Astrocyte (in vitro differentiated cells and primary cell): ENCODE measurements at places on chromosomes 1 and 21.
A peak's percentile ranks its signal among the peaks of the same experiment; 100 is the strongest.

GRCh38 chr1:46804027-46804889, 5.4 kb downstream of the CYP4B1 start:
- DNase-seq = no peak

GRCh38 chr21:43944757-43945156, 67.4 kb upstream of the TRAPPC10 start:
- DNase-seq = no peak

- DNase-seq = no peak
Observed at GRCh38 chr1:80779275-80779674, 1021.5 kb upstream of the ADGRL2 start.

GRCh38 chr21:43665879-43666278, 6.5 kb downstream of the RRP1B start:
- DNase-seq = no peak

- peak; percentile 12 for DNase-seq
Observed at GRCh38 chr1:37691497-37692077, 729 bp upstream of the CDCA8 start.

DNA sequence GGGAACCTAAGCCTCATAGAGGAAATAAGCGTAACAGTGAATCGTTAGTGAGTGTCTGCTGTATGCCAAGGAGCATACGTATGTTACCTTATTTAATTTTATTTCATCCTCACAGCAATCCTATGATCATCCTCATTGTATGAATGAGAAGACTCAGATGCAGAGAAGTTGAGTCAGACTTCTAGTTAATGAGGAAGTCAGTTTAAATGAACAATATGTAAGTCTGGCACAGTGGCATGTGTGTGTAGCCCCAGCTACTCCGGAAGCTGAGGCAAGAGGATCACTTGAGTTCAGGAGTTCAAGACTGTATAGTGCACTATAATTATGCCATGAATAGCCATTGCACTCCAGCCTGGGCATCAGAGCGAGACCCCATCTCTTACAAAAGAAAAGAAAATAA, 148.0 kb downstream of the ZZZ3 start:
- DNase-seq = peak; percentile 56

- DNase-seq = peak; percentile 32
Observed at GRCh38 chr1:241443561-241443960, 76.0 kb downstream of the FH start.

DNA sequence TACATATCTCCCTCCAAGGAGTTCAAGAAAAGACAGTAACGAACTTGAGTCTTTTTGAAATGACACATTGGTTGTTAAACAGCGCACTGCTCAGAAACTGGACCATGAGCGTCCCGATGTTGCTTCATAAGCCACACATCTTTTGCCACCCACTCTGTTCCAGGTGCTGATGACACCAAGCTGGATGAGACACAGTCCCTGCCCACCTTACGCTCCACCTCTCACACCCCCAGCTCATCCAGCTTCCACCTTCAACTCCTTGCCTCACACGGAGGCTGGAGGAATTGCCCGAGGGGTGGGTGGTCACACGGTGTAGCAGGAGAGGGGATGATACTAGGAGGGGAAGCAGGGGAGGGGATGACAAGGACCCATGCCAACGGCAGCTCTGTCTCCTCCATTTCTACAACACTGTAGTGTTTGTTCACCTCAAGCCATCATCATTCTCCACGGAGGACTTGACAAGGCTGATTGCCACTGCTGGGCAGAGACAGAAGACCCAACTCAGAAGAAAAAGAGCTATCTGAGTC, 148.5 kb upstream of the TNR start:
- no peak for DNase-seq

DNA sequence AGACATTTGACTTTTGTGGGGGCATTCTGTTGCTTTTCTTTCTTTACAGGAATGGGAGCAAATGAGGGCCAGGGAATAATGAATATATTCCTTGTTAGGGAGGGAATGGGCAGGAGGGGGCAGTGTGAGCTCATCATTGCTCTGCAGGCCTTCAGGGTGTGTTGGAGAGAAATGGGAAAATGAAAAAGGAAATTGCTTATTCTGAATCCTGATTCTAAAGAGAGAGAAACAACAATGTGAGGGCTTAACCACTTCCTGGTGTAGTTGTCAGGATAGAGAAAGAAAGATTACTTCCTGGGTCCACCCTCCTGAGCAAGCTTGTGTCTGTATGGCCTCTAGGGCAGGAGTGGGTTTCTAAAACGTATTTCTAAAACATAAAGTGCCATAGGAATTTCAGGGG, 28.3 kb downstream of the VANGL2 start:
- DNase-seq = peak; percentile 43

- no peak for DNase-seq
Observed at GRCh38 chr21:45494851-45495680, 47.2 kb downstream of the SLC19A1 start.

DNA sequence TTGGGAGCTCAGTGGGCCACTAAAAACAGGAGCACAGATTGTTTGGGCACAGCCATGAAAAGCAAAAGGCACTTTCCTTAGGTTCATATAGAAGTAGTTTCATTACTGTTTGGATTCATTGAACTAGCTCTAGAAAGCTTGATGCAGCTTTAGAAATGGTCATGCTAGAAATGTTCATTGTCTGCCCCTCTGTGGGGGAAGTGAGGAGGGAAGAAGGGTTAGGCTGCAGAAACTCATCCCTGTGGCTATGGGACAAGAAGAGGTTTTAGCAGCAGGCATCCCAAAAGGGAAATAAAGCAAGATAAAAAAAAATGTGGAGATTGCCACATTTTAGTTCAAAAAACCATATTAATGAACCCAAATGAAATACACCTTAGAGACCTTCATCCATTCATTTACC, 359.6 kb upstream of the PTBP2 start:
- no peak for DNase-seq

DNA sequence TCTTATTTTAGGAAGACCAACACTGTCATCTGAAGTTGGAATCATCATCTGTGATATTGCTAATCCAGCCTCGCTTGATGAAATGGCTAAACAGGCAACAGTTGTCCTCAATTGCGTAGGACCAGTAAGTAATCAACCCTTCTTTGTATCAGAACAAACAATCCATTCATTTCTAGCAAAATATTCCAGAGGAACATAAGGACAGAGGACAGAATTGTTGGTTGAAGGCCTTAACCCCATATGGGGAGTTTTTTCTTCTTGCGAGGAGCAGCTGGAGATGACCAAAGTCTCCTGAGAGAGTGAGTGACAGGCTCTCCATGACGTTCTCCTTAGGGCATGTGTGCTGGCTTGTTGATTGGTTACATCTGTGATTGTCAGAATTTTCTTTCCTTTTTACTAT, 2.7 kb downstream of the SCCPDH start:
- DNase-seq = no peak

DNA sequence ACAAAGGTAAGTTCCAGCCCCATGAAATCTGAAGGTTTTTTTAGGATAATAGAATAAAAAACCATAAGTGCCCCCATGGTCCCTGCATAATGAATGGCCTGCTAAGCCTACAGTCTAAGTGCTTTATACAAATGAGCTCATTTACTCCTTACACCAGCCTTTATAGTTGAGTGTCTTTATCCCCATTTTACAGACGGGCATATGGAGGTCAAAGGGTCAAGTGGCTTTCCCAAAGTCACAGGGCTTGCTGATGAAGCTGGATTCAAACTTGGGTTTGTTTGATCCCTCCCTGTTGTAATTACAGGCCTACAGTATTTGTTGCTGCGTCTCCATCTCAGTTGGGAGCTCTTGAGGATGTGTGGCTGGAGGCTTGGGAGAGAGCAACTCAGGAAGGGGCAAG, 28.3 kb upstream of the ARHGEF10L start:
- DNase-seq = no peak

DNA sequence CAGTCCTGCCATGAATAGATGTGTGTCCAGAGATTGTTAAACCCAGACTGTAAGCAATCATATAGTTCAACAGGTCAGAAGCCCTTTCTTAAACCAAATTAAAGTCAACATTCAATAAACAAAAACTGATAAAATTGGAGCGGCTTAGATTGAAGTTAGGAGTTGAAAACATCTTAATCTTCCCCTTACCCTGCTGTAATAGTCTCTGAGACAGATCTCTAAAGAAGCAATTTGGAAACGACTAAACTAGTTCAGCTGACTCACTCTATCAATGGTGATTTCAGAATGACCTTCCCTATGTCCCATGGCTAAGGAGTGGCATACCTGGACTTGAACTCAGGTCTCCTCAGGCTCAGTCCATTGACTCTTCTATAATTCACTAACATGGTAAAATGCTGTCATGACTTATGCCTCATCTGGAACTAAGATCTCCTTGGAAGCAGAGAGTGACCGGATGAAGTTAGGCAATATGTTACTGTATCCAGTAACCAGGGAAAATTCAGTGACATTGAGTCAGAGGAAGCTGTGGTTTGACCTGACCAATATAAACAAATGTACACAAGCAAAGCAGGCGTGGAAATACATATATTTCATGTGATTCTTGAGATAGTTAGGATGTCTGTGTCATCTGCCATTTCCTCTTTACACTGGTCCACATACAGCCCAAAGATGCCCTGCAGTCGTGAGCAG, 30.1 kb downstream of the SGIP1 start:
- DNase-seq = peak; percentile 97

- no peak for DNase-seq
Observed at GRCh38 chr21:35352793-35353192, 303.7 kb upstream of the RUNX1 start.

DNA sequence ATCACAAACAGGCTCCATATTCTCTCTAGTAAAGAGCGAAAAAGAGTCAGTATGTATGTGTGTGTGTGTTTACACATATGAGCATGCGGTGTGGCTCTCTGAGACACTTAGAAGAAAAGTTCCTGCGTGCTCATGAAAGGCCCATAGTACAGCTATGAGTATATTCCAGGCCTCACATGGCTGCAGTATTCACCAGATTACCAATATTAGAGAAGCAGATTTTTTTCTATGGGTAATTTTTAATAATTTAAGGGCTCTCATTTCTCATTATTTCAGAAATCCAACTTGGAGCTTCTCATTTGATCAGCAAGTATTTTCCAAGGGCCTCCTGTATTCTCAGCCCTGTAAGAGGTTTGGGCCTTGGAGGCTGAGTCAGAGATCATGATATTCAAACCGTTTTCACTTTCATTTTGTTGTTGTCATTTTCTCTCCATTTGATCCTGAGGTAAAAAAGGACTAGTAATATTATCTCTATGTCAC, 232.9 kb upstream of the SGIP1 start:
- DNase-seq = no peak

GRCh38 chr1:109894823-109895719, 15.6 kb upstream of the CSF1 start:
- DNase-seq = no peak

GRCh38 chr1:62772607-62773295, 11.2 kb upstream of the ATG4C start:
- no peak for DNase-seq

GRCh38 chr1:231729544-231729943, 103.0 kb downstream of the DISC1 start:
- DNase-seq = no peak

DNA sequence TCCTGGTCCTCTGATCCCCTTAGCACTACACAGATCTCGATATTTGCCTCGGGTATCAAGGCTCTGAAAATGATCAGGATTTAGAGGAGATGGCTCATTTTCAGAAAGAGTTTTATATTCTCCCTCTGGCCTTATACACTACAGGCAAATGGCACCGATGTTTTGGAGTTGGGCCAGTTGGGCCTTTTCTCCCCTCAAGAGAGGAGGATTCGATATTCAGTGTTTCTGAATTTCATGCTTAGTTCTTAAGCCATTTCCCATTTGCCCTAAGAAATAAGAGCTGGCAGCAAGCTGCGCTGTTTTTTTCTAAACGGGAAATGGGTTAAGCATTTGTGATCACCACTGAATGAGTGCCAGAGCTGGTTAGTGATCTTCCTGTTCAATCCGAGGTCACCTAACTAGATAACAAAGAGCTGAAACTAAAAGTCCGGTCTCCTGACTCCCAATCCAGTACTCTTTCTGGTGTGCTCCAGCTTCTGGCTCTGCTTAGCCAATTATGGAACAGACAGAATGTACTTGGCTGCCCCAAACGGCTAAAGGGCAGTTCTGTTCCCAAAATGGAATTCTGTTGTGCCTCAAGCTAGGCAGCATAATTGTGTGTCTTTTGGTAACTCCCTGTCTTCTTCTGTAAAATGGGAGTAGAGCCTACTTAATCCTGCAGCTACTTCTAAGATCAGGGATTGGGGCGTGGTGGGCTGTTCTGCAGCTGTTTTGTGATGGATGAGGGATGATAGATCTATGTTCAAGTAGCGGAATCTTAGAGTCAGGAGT, 1.2 kb upstream of the CPT2 start:
- DNase-seq = no peak

DNA sequence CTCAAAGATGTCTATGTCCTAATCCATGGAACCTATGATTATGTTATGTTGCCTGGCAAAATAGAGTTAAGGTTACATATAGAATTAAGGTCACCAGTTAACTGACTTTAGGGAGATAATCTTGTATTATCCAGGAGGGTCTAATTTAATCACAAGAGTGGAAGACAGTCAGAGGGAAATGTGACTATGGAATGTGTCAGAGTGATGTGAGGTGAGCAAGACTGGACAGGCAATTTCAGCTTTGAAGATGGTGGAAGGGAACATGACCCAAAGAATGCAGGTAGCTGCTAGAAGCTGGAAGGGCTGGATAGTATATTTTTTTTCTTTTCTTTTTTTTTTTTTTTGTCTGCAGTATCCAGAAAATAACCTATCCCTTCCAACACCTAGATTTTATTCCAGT, 241.7 kb upstream of the NEGR1 start:
- no peak for DNase-seq

GRCh38 chr21:32475162-32475812, 62.8 kb downstream of the EVA1C start:
- peak; percentile 73 for DNase-seq

DNA sequence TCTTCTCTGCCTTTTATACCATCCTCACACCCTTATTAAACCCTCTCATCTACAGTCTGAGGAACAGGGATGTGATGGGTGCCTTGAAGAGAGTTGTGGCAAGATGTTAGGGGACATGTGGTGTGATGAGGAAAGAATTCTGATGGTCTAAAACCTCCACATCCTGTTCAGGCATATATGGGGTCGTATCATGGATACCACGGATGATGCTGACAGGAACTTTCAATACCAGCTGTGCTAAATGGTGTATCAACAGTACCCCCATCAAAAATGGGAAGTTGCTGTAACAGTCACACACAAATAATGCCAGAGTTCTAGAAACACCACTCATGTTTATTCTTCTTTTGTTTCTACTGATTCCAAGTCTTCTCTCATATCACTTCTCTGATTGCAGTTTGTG, 12.9 kb downstream of the OR2T6 start:
- no peak for DNase-seq

DNA sequence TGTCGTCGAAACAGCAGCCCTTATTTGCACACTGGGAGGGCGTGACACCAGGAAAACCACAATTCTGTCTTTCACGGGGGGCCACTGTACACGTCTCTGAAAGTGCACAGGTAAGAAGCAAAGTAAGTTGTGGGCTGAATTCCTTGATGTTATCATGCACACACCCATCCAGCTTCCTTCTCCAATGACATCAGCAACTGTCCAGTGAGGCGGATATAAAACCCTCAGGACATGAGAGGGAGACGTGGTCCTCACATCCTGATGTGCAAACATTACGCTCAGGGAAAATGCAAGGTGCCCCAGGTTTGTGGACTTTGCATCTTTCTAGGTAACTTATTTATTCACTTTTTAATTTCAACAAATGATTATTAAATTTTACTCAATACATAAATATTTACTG, 3.0 kb downstream of the TFF1 start:
- DNase-seq = no peak
